ENCODE measurements at places on chromosomes 13 and 19. TPM values are rescaled to one million over a fixed set of nuclear protein-coding genes. Genes with fewer than 3 reads are reported as not detected.

DNA sequence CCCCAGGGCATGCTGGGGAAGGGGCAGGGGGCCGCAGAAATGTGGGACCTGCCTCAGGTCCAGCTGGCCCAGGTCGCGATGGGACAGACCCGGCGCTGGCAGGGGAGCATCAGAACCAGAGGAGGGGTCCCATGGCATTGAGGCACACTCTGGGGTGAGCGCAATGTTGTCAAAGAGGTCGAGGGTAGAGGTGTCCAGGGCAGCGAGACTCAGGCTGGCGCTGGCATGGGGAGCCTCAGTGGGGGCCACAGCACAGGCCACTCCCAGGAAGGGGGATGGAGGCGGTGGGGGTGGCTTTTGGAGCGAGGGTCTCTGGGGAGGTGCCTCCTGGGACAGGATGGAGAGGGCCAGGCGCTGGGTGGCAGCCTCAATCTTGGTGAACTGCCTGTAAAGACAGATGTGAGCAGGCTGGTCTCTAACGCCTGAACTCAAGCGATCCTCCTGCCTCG, 944 bp downstream of the C19orf85 start:
- H3K4me1 ChIP-seq: no peaks in the 10 kb centered on the region
- H3K4me3 ChIP-seq: no peak overlapping the region
- H3K27me3 ChIP-seq: peaks cover 13% of the 10 kb centered on the region
- no peak overlapping the region for H3K27ac ChIP-seq
- H3K36me3 ChIP-seq: no peaks in the 10 kb centered on the region

DNA sequence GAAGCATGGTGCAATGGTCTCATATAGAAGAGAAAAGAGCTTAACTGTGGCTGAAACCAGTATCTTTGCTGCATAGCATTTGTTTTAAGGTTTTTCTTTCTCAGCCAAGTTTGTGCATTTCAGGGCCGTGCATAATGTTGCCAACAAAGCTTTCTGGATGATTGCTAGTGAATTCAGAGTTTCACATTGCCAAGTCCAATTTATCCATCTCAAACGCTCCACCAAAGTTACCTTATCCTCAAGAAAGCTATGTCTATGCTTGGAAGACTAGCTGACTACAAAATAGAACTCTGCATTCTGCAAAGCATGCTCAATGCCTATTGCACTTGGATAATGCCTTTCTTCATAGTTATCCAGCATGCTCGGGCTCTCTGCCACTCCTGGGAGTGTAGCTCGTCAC, 535.8 kb upstream of the SGCG start:
- peaks cover 3% of the 10 kb centered on the region for H3K36me3 ChIP-seq
- no peak overlapping the region for H3K27ac ChIP-seq
- peaks cover 2% of the 10 kb centered on the region for H3K27me3 ChIP-seq
- no peak overlapping the region for H3K4me3 ChIP-seq
- no peaks in the 10 kb centered on the region for H3K4me1 ChIP-seq

GRCh38 chr13:74305876-74306275, 171.7 kb upstream of the KLF12 start:
- DNase-seq: no peak
- H3K4me1 ChIP-seq: no peaks in the 10 kb centered on the region
- peaks cover 3% of the 10 kb centered on the region for H3K27me3 ChIP-seq
- H3K27ac ChIP-seq: no peak overlapping the region
- H3K4me3 ChIP-seq: no peak overlapping the region
- no peaks in the 10 kb centered on the region for H3K36me3 ChIP-seq

DNA sequence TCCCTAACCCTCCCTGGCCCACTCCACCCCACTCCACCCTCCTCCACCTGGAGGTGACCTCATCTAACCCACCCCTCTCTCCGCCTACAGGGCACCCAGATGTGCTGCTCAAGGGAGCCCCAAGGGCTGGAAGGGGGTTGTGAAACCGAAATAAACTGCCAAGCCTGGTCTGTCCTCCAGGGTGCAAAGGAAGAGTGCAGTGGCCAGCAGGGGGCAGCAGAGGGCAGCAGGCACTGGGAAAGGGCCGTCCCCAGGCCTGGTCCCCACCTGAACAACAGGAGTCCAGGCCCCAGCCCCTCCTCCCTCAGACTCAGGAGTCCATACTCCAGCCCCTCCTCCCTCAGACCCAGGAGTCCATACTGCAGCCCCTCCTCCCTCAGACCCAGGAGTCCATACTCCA, 8.4 kb upstream of the BCAM start:
- H3K27me3 ChIP-seq: peaks cover 11% of the 10 kb centered on the region
- peaks cover 15% of the 10 kb centered on the region for H3K4me1 ChIP-seq

GRCh38 chr13:85693889-85694511, 105.2 kb downstream of the SLITRK6 start:
- H3K27me3 ChIP-seq: no peaks in the 10 kb centered on the region
- no peaks in the 10 kb centered on the region for H3K4me1 ChIP-seq
- no peak overlapping the region for H3K27ac ChIP-seq
- no peak for DNase-seq

DNA sequence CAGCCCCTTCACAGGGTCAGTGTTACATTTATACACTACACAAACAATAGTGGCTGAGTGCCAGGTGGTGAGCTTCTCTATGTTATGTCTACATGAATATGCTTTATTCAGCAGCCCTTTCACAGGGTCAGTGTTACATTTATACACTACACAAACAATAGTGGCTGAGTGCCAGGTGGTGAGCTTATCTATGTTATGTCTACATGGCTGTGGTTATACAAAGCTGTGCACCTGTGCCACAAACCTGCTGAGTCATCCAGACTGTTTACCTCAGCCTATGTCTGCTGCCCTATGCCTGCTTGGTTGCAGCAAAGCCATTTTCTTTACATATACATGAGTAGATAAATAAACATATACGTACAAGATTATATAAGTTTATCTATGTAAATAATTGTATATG, 76.5 kb downstream of the ZNF726 start:
- H3K4me1 ChIP-seq: no peaks in the 10 kb centered on the region
- DNase-seq: no peak
- H3K27ac ChIP-seq: no peak overlapping the region
- no peaks in the 10 kb centered on the region for H3K36me3 ChIP-seq
- no peaks in the 10 kb centered on the region for H3K27me3 ChIP-seq

DNA sequence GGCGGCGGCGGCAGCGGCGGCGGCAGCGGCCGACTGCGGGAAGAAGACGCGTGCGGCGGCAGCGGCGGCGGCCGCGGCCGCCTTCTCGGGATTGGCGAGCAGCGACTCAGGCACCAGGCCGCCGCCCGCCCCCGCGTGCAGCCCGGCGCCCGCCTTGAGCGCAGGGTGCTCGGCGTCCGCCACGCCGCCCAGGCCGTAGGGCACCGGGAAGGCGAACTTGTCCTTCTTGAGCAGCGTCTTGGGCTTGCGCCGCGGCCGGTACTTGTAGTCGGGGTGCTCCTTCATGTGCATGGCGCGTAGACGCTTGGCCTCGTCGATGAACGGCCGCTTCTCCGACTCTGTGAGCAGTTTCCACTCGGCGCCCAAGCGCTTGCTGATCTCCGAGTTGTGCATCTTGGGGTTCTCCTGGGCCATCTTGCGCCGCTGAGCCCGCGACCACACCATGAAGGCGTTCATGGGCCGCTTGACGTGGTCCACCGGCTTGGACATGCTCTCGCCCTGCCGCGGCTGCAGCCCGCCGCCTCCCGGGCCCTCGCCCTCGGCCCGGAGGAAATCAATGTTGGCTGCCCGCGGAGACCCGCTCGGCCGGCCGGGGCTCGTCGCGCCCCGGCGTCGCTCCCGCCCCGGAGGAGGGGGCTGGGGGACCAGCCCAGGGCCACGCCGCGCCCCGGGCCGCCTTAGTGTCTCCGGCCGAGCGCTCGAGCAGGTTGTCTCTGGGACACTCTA, 621 bp downstream of the SOX21 start:
- DNase-seq: no peak
- H3K4me1 ChIP-seq: peaks cover 14% of the 10 kb centered on the region
- no peak overlapping the region for H3K4me3 ChIP-seq
- peaks cover 3% of the 10 kb centered on the region for H3K36me3 ChIP-seq

DNA sequence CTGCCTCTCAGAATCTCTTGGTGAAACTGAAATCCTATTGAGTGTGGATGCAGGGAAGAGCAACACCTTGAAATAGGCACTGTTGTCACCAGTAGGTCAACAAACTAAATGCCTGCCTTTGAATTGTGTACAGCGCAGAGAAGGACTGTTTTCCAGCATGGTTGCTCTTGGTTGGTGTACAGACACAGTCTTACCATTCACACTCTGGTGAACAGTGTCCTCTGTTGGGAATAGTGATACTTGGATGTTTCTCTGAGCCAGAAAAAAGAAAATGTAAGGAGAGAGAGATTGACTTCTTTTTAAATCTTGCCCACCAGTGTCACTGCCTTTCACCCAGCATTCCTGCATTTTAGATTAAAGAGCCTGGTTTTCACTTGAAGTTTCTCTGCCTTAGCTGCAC, 179.7 kb downstream of the STK24 start:
- H3K27me3 ChIP-seq: peaks cover 2% of the 10 kb centered on the region
- no peak overlapping the region for H3K4me3 ChIP-seq
- no peak overlapping the region for H3K27ac ChIP-seq
- H3K36me3 ChIP-seq: peaks cover 32% of the 10 kb centered on the region
- no peaks in the 10 kb centered on the region for H3K4me1 ChIP-seq

DNA sequence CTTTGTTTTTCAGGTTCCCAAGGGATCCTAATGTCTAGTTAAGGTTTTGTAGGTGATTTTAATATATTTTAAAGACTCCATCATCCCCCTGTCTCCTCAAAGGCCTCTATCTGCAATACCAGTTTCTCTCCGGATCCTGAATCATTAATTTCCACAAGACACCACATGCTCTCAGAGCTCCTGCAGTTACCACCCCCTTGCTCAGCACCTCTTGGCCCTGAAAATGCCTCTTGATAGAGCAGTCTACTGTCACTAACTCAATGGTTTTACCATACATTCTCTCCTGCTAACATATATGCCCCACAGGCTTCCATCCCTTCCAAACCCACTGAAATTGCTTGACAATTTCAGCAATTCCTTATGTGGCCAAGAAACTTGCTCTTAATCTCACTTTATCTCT, 1.9 kb upstream of the PEG3 start:
- H3K27me3 ChIP-seq: peaks cover 8% of the 10 kb centered on the region
- H3K4me1 ChIP-seq: no peaks in the 10 kb centered on the region
- no peak overlapping the region for H3K4me3 ChIP-seq
- H3K36me3 ChIP-seq: peaks cover 16% of the 10 kb centered on the region
- DNase-seq: no peak
- no peak overlapping the region for H3K27ac ChIP-seq

The NECTIN2 gene
- 342 TPM for total RNA-seq

The ZNF709 gene
- 6.6 TPM for total RNA-seq

The MKNK2 gene
- total RNA-seq: 228 TPM

The RFPL4AL1 gene
- total RNA-seq: not detected
